ENCODE measurements at places on chromosomes 2 and 18.

DNA sequence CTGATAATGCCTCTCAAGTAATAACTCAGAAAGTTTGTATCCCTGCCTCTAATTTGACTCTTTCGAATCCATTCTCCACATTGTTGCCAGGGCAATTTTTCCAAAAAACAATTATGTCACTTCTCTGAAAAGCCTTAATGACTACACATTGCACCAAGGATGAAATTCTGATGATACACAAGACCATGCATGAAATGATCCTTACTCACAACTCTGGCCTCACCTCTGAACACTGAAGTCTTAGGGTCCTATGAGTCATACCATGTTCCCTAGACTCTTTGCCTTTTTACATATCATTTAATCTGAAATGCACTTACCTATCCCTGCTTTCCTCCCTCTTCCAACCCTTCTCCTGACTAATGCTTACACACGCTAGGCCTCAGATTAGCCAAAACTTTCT, 51.0 kb downstream of the WDPCP start:
- no peak for DNase-seq

GRCh38 chr2:231397011-231397927, 1.8 kb downstream of the B3GNT7 start:
- DNase-seq, result no peak

- no peak for DNase-seq
These were observed 1.5 kb downstream of the ADD2 start for GRCh38 chr2:70766357-70767078.

DNA sequence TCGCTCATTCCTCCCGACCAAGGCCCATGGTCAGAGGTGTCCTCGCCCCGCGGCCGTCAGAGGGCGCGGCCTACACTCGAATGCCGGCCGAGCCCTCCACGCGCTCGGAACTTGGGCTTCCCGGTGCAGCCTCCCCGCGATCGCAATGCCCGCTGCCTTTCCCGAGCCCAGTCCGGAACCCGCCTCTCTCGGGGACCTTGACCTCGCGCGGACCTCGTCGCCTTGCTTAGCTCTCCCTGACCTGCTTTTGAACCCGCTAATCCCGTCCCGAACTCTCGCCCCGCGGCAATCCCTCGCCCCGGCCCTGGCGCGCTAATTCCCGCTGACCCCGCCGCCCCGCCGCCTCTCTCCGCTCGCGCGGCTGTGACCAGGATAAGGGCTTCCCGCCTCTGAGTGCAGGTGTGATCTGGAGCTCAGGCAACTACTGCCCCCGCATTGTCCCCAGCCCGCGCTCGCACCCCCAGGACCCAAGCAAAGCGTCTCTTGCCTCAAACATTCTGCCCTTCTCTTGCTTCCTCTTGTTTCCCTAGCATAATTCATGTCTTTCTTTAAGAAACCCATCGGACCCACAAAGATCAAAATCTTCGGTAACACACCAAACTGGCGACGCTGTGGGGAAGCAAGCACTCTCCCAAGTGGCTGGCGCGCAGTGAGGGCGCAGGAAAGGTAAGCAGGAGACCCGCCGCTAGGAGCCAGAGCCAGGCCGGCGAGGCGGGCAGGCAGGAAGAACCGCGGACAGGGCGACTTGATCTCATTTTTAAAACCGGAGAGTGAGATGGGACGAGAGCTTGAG, 46.6 kb upstream of the ATP6V1B1 start:
- DNase-seq, result no peak

GRCh38 chr2:219049282-219049681, 8.0 kb upstream of the CFAP65 start:
- DNase-seq, result no peak

DNA sequence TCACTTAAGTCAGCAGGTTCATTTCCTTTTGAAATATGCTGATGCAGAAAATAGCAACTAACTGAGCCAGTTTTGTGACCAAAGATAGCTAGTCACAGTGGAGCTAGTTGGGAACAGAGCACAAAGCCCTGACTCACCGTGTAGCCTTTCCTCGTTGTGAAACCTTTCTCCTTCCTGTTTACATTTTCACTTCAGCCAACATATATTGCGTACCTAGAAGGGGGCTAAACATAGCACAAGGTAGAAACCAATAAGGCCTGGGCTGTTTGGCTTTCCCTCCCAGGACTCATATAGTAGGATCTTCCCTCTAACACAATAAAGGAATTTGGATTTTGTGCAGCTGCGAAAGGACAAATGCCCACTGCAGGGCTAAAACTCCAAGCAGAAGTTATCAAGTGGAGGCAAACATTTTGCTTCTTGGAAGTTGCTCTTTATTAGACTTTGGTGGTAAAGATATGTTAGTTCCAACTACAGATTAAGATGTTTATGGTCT, 24.5 kb upstream of the LPIN2 start:
- DNase-seq, result peak; percentile 47

All from fibroblast of the aortic adventitia (primary cell).